ENCODE measurements at places on chromosomes 12 and 14.

DNA sequence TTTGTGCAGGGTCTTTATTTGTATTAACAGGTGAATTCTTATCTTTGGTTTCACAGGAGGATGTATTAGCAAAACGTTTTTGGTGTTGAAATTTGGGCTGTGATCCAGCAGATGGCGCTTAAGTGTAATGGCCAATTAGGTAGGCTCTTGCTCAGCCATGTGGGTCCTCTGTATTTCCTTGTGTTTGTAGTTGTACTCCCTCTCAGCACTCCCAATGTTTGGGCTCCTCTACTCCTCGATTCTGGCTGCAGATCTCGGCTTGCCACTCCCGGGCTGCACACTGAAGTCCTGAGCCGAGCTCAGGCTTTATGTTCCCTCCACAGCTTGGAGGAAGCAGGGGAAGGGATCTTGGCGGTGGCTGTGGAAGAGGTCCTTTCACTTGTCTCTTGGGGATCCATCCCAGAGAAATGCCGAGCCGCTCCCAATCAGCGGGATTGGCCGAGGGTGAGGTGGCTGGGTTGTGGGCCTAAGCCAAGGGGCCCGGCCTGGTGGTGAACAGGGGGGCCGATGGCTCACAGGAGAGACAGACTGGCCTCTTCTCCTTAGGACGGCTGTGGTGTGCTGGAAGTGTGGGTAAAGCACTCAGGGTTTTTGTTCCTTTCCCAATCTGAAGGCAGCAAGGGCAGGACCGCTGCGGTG is 133.7 kb downstream of the AEBP2 start:
- no peak for DNase-seq

DNA sequence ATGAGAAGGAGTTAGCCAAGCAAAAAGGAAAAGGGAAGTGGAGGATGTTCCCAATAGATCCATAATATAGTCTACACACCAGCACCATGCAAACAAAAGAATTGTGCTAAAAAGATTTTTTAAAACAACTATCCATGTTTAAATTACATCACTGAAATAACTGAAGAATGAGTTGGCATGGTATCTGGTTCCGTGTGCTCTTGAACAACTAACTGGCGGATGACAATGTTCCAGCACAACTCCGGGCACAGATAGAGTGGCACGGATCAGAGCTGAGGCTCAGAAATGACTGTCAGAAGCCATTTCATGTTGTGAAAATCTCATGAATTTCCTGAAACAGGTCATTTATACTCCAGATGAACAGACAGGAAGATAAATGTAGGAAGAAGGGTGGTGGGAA is 153.1 kb downstream of the HMGA2 start:
- no peak for DNase-seq

- DNase-seq = no peak
Measured at GRCh38 chr14:71734885-71735284, 197.3 kb upstream of the RGS6 start.

DNA sequence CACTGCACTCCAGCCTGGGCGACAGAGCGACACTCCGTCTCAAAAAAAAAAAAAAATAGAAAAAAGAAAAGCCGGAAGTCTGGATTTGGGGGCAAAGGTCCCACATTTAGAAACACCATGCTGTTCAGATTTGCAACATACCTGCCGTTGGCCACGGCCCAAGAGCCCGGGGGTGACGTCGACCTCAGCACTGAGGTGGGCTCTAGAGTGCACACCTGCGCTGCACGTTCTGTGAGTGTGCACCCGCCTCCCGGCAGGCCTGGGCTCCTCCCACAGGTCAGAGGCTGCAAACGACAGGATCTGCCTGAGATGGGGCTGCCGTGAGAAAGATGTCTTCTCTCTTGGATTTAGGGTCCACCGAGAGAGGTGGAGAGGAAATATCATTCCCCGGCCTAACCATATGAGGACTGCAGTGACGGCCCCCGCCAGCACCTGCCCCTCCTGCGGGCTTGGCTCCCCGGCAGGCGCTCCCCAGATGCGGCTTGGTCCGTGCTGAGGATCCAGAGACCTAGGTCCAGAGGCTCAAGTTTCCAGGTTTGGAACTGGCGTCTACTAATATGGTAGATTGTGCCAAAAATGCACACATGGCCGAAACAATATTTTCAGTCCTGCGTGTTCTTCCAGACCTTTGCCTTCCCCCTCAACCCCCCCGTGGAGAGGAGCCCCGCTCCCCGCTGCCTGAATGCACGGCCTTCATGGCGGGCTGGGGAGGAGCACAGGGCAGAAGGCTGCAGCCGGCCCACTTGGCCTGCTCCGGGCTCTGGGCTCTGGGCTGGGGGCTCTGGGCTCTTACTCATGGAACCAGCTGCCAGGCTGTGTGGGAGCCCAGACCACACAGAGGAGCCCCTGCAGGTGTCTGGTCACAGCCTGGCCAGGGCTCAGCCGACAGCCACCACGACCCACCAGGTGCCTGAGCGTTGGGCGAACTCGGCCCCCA is 58.8 kb upstream of the FBRSL1 start:
- DNase-seq = no peak

DNA sequence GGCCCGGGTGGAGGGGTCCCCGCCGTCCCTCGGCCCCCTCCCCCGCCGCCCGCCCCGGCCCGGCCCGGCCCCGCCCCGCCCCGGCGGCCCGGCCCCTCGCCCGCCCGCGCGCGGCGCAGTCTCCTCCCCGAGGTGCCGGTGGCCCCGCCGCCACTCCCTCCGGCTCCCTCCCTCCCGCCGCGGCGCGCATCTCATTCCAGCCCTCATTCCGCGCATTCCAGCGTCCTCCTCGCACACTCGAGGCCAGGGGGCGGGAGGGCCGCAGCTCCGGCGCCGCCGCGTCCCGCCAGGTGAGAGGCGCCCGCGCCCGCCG is at the start of gene TEAD4:
TEAD4 (plus strand) TSS at position 206 of the 313 bp plus-strand sequence.
- no peak for DNase-seq

GRCh38 chr12:121905746-121906145 is 12.6 kb upstream of the CFAP251 start:
- no peak for DNase-seq

DNA sequence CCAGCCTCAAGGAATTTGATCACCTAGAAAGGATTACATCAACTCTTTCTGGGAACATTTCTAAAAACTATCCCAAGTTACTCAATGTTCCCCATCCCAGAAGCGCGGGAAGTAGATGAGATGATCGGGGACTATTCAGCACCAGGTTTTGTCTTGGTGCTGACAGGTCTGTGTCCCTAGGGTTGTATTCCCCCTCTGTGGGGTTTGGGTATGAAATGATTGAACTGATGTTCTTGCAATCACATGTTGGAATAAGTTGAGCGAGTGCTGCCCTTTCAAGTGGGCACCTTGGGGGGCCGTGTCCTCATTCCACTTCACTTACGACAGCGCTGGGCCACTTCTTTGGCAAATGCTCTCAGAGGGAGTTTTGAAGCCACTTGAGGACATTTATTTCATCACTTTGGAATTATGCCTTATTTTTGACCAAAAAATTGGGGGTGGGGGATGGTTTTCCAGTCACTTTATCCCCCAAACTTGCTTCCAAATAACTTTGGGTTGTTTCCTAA is 69.8 kb downstream of the RFX4 start:
- no peak for DNase-seq

- DNase-seq = no peak
Measured at GRCh38 chr12:93868771-93869170, 191.6 kb downstream of the CRADD start.

GRCh38 chr12:58566599-58566998 is 353.7 kb downstream of the LRIG3 start:
- DNase-seq = no peak

DNA sequence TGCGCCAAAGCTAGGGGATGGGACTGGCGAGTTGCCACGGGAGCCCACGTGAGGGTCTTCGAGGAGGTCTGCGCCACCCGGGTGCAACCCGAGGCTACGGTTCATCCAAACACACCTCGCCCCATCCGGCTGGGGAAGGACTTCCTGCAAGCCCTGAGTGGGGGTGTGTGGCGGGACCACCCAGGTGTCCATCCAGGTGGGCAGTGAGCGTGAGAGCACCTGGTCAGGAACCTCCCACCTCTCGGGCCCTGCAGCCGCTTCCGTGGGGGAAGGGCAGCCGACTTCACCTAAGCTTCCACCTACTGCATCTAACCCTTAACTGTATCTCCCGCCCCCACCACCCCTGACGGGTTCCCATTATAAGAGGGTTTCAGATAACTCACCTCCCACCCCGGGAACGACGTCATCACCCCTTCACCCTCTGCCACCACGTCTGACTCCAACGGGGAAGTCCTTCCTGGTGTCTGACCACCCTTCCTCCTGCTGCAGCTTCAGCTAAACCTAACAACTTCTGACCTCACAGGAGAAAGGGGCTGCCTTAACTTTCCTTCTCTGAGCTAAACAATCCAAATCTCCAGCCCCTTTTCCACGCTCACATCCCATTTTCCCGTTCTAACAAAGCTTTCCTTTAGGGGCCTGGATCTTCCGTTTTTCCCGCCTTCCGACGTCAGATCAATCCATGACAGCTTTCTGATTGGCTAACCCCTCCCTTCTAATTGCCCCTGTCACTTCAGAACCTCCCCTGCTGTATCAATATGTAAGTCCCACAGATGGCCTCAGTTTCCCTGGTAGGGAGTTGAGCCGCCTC is 27.4 kb upstream of the SMUG1 start:
- no peak for DNase-seq

DNA sequence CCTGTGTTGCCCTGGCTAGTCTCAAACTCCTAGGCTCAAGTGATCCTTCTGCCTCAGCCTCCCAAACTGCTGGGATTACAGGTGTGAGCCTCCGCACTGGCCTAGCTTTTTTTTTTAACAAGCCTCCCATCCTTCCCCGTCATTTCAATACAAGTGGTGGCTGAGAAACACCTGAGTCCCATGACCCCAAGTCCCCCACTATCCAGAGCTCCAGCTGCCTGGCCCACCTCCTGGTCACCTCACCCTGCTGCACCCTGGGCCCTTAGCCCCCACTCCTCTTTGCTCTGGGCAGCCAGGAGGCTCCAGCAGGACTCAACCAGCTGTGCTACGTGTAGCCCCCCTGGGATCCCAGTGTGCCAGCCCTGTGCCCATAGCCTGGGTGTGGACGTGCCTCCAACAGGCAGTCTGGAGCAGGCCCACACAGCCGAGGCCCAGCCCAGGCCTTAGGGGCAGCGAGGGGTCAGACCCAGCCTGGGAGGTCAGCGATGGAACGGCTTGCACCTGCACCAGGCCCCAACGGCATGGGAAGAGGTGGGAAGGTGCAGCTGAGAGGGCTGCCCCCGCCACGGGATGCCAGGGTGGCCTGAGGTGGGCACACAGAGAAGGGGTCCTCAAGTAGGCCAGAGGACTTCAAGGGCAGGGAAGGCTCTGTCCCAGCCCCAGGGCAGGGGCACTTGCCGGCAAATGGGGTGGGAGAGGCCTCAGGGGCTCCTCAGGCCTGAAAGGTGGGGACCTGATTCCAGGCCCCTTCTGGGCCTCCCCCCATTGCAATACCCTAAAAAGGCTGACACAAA is 6.5 kb downstream of the AHNAK2 start:
- DNase-seq = no peak

DNA sequence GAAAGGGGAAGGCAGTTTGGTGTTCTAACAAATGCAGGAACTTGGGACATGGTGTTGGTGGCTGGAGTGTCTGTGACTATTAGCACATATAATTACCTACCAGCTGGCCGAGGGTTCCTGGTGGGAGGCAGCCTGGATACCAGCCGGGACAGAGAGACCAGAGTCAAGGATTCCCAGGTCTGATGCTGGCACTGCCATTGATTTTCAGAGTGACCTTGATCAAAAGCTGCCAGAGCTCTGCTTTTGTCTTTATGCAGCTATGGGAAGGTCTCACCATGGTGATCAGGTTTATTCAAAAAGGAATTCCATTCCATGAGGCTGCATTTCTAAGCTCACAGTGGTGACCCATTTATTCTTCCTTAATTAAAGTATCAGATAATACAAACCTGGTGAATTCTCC is 101.0 kb upstream of the PWP1 start:
- no peak for DNase-seq

DNA sequence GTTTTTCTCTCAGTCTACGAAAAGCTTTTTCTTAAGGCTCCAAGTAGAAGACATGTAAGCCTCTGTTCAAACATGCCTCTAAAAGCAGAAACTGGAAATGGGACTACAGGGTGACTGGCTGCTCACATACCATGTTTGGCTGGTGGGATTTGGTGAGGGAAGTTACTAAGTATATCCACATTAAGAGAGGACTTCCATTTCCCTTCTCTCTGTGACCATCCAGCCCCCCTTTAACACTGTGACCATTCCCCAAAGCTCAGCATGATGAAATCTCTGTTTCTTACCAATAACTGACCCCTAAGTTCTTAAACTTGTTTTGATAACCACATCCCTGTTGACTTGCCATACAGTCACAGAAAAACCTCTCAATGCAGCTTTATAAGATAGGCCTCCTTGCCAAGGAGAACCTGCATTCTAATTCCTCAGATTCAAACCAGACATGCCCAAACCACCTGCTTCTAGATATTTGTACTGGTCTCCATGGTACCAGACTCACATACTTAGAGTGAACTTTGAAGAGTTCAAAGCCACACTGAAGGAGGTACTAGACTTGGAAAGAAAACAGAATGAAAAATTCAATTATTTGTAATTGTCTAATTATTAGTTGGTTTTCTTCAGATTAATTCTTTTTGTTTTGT is 102.2 kb downstream of the VEZT start:
- DNase-seq = no peak

- DNase-seq = no peak
Measured at GRCh38 chr14:55386037-55386808, 25.4 kb downstream of the ATG14 start.

DNA sequence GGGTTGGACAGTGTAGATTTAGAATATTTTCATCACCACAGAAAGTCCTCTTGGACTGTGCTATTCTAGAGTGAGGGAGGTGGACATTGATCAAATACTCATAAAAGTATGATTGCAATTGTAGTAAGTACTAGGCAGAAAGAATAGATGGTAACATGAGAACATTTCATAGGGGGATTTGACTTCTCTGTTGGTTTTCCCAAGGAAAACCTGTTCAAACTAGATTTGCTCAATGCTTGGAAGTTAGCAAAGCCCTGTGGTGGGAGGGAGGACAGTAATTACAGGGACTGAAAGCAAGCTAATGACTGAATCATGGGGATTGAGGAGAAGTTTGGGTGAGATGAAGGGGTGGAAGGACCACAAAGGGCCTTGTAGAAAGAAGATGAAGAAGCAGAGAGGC is 24.4 kb upstream of the EID3 start:
- no peak for DNase-seq

- no peak for DNase-seq
Measured at GRCh38 chr12:69115099-69115498, 124.3 kb upstream of the CPSF6 start.

DNA sequence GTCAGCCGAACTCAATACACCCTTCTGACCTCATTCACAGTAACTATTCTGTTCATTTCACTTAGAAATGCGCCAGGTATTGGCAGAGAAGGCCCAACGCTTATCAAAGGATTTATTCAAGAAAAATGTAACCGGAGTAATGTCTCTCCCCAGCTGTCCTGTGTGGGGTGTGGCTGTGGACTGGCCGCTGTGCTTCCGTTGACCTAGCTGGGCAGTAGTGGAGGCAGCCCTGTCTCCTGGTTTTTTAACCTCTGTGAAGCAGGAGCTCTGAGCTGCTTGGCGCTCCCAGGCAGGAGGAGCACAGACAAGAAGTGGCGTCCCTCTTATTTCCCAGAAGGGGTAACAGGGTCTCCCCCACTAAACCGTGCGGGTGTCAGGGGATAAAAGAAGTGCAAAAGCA is 85.2 kb downstream of the ESR2 start:
- DNase-seq = no peak
